Stimulated activated CD8-positive, alpha-beta memory T cell treated with anti-CD3 and anti-CD28 coated beads, Interleukin-4, amount 100 ng/mL, for 48 hours (primary cell): ENCODE measurements at places on chromosomes 12 and 14.

GRCh38 chr12:76562130-76562529, 2.6 kb upstream of the OSBPL8 start:
- DNase-seq, result no peak

DNA sequence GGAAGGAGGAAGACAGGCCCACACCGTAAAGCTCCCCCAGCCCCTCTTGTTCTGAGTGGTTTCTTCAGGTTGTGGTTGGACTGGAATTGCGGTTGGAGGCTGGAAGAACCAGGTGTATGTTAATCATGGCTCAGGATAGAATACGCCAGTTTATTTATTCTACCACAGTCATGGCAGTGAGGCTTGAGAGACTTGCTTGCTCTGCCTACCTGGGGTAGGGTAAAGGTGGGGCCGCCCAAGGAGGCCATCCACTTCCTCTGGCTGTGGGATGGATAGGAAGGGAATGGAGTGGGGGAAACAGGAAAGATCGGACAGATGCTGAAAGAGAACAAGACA, 8.1 kb downstream of the SHMT2 start:
- DNase-seq, result no peak

- DNase-seq, result peak; percentile 62
These were observed 13.9 kb upstream of the UBC start for GRCh38 chr12:124928095-124928911.

DNA sequence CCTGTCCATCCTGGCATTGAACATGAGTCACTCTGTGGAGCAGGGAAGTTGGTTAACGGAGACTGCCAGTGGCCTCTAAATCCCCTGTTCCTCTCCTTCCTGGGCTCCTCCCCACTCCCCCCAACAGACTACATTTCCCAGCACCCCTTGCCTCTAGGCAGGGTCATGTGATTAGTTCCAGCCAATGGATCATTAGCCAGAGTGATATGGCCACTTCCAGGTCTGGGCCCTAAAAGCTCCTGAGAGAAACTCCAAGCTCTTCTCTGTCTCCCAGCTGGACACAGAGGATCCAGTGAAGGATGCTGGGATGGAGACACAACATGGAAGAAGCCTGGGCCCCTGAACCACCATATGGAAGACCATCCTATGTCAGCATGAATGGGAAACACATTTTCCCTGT, 54.4 kb upstream of the RFLNA start:
- DNase-seq, result peak; percentile 28

GRCh38 chr12:70628701-70629480, 8.3 kb downstream of the PTPRB start:
- DNase-seq, result no peak

DNA sequence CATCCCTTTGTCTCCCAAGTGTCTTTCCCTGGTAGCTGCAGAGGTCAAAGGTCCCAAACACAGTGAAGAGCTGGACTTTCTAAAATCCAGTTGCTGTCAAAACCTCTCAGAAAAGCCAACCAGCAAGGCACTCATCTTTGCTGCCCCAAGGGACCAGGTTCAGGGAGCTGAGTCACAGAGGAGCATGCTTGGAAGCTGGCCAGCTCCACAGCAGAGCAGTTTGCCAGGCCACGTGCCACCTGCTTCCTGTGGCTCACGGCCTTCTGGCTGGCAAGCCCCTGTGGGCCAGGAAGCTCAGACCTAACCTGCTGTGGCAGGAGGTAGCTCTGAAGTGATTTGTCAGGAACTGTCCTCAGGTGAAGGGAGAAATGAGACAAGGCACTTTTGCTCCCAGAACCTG, 3.6 kb downstream of the ISCU start:
- DNase-seq, result peak; percentile 67

DNA sequence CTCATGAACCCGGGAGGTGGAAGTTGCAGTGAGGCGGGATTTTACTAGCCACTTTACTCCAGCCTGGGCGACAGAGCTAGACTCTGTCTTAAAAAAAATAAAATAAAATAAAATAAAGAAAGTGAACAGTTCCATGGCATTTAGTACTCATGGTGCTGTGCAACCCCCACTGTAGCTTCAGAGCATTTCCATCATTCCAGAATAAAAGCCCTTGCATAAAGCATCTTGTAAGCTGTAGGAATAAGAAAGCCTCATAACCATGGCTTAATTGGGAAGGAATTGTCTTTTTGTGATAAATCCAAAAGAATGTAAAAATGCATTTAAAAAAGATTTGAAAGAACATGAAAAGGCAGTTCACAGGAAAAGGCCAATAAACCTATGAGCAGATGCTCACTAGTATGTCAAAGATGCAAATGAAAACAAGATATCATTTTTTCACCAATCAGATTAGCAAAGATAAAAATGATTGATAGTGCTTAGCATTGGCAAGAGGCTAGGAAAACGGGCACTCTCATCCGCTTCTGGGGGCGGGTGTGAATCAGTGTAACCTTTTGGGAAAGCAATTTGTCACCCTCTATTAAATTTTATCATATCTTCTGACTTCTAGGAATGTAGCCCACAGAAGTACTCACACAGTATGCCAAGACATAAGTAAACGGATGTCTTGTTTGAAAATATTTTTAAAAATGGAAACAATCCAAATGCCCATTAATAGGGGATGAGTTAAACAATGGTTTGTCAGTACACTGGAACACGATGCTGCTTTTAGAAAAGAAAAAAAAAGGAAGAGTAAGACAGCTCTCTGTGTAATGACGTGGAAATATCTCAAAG, 46.6 kb downstream of the CFAP251 start:
- DNase-seq, result no peak

- DNase-seq, result no peak
These were observed 14.4 kb upstream of the SPSB2 start for GRCh38 chr12:6887460-6887859.

DNA sequence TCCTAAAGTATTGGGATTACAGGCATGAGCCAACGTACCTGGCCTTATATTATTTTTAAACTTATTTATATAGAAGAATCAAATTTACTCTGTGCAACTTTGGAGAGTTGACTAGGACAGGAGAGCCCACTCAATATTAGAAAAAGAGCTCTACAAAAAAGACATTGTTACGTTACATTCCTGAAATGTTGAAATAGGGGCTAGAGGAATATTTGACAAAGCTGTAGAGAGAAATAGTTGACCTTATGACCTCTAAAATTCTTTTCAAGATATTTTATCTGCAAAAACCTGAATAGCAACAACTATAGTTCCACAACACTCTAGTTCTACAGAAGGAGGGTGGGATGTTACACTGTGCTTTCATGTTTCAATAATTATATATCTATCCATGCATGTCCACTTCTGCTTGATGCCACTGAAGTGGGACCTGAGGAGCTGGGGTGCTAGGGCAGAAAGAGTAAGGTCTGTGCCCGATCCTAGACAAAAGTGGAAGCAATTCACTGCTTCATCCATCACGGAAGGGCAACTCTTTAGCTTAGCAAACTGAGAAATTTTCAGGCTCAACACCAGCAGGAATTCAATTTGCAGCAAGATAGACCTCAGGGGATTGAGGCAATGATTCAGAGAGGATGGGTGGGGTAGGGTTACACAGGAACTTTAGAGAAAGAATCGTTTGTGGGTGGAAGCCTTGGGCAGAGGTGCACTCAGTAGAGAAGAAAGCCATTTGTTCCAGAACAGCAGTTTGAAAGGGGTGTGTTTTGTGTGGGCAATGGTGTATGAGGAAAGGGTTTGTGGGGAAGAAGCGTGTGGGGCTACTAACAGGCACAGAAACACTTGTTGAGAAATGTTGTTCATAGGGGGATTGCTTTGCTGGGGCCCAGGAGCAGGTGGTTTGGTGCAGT, 16.0 kb upstream of the RNASE10 start:
- no peak for DNase-seq

DNA sequence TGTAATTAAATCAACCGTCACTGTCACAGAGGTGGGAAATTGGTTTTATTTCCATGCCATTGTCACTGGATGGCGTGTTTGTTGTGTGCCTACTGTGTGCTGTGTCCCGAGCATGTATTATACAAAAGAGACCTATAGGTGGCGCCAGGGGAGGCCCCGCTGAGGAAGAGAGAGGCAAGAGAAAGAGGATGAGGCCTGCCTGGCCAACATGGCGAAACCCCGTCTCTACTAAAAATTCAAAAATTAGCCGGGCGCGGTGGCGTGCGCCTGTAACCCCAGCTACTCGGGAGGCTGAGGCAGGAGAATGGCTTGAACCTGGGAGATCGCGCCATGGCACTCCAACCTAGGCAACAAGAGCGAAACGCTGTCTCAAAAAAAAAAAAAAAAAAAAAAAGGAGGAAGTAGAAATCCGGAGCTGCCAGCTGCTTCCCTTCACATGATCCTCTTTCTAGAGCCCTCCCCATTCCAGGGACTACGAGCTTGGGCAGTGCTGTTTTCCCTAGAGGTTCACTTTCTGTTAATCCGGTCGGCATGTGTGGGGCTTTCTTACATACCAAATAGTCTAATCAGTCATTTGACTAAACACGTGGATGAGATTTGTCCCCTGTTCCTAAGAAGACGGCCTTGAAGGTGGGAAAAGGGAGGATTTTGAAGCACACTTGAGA, 6.4 kb upstream of the CCDC175 start:
- no peak for DNase-seq

DNA sequence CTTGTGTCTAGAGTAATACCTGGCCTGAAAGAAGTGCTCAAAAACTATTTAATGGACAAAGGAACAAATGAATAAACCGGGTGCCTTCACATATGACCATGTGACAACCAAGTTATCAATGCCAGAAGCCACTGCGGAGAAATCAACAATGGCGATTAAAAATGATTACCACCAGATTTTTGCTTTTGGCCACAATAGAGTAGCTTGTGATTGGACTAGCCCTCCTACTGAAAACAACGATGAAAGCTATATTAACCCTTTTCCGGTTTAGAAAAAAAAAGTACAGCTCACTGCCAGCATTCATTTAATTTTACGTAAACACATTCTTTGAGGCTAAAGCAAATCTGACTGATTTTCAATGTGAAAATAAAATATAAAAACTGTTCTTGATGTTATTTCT, 41.6 kb upstream of the TTC7B start:
- DNase-seq, result no peak
